ENCODE measurements at places on chromosomes 12 and 14.

DNA sequence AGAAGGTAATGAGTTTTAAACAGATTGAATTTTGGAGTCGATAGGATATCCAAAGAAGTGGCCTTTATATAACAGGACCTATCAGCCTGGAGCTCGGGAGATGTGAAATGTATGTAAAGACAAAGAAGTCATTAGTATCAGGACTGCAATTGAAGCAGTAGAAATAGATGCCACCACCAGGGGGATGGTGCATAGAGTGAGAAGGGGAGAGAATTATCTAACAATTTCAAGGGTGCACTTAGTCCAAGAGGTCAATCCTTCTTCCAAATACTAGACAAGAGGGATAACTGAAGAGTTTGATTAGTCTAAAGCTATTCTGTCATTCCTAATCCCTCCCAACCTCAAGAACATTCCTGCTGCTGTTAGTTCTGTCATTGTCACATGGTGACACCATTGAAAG is 127.8 kb downstream of the CFAP54 start:
- no peak for DNase-seq

- peak; percentile 88 for DNase-seq
Observed at GRCh38 chr12:93127582-93128331, 198.7 kb upstream of the EEA1 start.

- DNase-seq, result peak; percentile 9
Observed at GRCh38 chr12:56687223-56688128, 608 bp downstream of the PTGES3 start.

DNA sequence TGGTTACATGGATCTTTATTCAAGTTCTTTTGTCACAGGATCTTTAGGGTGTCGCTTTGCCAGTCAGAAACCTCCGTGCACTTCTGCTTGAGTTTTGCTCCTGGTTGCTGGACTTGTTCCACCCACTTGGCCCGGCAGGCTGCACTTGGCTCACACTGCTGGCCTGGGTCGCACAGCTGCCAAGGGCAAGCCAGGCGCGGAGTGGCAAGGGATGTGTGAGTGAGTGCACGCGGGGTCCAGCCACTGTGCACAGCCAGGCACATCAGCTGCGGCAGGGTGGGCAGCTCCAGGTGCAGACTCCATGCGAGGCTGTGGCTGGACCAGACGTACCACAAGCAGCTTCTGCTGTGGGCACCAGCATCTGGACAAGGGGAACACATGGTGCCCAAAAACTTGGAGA is 76.6 kb downstream of the DERA start:
- DNase-seq, result no peak

GRCh38 chr12:53443955-53444354 is 2.4 kb downstream of the PRR13 start:
- no peak for DNase-seq

All from NCI-H2081 treated with DMSO at 0.1 percent for 48 hours (cell line).